ENCODE measurements at places on chromosomes 13 and 19.

- no peak for DNase-seq
Measured at GRCh38 chr13:50355797-50356196, 340.6 kb downstream of the KCNRG start.

GRCh38 chr19:37303591-37304171 lies 67.2 kb upstream of the ZNF527 start:
- DNase-seq, result no peak

GRCh38 chr13:53436396-53436795 lies 407.8 kb downstream of the OLFM4 start:
- DNase-seq, result no peak

DNA sequence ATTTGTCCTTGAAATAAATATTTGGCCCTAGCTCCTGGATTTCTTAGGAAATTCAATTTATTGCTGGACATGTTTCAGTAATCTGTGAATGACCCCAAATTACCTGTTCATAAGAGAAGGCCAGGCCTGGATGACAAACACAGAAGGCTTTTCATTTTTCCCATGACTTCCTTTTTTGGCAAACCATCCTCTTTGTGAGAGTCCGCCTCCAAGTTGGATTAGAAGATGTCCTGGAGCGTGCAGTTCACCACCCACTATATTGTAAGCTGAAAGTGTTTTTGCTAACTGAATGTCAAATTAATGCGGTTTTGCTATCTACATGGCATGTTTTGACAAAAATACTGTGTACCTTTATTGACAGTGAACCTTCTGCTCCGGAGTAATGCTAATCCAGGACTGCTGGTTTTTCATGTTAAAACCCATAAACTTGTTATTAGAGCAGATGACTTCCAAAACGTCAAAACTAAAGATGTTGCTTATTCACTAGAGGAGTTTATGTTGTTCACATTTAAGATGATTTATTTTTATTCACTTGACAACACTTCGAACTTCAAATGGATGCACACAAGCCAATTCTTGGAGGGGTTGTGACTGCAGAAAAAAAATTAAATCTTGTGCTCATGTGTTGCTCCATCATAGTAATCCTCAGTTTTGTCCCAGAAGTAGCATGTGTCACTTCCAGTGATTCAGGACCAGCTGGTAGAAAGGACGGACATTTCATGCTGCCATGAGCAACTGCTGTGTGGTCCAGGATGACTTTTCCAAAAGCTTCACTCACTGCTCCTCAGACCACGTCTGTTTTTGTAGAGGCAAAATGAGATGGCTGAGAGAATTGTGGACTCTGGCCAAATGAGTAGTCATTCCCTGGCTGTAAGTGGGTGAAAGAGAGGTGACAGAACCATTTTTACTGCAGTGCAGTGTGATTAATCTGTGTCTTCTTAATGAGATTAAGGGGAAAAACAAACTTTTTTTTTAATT lies 71.0 kb downstream of the ITGBL1 start:
- peak; percentile 97 for DNase-seq

All from fibroblast of mammary gland (primary cell).